Caki2 (cell line): ENCODE measurements at places on chromosomes 16 and 17.

- no peak for DNase-seq
Measured at GRCh38 chr17:48676963-48677558, 45.3 kb downstream of the PRAC1 start.

GRCh38 chr17:77535435-77535834, 394.7 kb downstream of the SEC14L1 start:
- no peak for DNase-seq

GRCh38 chr17:72517413-72518158, 396.8 kb downstream of the SOX9 start:
- DNase-seq = peak; percentile 47

GRCh38 chr16:58848662-58849002, 114.5 kb upstream of the GOT2 start:
- DNase-seq = no peak

GRCh38 chr17:79022507-79022991, 1.4 kb upstream of the C1QTNF1 start:
- no peak for DNase-seq

GRCh38 chr17:46001390-46002310, 2.6 kb downstream of the STH start:
- no peak for DNase-seq

GRCh38 chr16:20321671-20322070, 5.6 kb downstream of the GP2 start:
- no peak for DNase-seq

DNA sequence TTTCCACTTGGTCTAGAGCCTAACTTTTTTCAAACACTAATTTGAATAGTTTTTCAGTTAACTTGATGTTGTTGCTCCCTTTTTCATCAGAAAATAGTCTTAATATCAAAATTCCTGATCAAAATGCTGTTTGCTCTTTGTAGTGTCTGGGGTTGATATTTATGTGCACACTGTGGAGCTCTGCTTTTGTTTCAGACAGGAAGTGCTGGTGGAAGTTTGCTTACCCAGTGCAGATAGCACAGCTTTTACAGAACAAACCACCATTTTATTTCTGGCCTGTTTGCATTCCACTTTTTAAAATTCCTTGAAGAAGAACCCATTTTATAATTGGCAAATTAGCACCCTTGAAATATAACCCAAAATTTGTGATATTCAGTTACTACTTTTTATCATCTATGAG, 125.4 kb downstream of the MRTFB start:
- DNase-seq = no peak

- no peak for DNase-seq
Measured at GRCh38 chr17:77426676-77427386, 286.1 kb downstream of the SEC14L1 start.
